ENCODE measurements at places on chromosomes 16 and 17.
A peak's percentile ranks its signal among the peaks of the same experiment; 100 is the strongest.

- peak; percentile 61 for DNase-seq
Measured at GRCh38 chr17:62627904-62628633, 599 bp downstream of the MRC2 start.

DNA sequence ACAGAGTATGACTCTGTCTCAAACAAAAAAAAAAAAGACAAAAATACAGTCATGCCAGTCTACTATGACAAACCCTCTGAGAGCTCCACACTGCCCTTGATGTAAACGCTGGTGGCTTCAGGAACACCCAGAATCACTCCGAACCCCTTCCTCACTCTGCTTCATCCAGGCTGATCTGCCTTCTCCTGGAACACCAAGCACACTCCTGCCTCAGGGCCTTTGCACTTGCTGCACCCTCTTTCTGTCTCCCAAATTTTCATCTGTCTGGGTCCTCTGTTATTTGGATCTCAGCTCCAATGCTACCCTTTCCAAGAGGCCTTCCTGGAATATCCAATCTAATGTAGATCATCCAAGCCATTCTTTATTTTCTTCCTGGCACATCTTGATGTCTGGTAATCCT, 7.9 kb upstream of the SLC39A11 start:
- DNase-seq, result no peak

DNA sequence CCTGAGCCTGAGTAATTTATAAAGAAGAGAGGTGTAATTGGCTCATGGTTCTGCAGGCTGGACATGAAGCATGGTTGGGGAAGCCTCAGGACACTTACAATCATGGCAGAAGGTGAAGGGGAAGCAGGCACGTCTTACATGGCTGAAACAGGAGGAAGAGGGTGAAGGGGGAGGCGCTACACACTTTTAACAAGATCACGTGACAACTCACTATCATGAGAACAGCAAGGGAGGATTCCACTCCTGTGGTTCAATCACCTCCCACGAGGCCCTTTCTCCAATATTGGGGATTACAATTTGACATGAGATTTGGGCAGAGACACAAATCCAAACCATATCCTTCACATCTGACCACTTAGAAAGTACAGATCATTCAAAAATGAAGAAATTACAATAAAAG, 110.6 kb upstream of the SHISA6 start:
- no peak for DNase-seq

GRCh38 chr17:850851-851763, 69.0 kb downstream of the MRM3 start:
- DNase-seq, result no peak

DNA sequence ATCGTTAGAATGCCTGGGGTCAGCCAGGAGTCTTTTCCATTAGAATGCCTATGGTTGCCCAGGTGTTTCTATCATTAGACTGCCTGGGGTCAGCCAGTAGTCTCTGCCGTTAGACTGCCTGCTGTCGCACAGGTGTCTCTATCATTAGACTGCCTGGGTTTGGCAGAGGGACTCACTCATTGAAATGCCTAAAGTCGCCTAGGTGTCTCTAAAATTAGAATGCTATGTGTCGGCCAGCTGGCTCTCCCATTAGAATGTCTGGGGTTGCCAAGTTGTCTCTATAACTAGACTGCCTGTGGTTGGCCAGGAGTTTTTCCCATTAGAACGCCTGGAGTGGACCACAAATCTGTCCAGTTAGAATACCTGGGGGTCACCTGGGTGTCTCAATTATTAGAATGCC, 2266.5 kb downstream of the TP53TG3F start:
- no peak for DNase-seq

- no peak for DNase-seq
Measured at GRCh38 chr16:11857161-11857560, 5.8 kb upstream of the RSL1D1 start.

DNA sequence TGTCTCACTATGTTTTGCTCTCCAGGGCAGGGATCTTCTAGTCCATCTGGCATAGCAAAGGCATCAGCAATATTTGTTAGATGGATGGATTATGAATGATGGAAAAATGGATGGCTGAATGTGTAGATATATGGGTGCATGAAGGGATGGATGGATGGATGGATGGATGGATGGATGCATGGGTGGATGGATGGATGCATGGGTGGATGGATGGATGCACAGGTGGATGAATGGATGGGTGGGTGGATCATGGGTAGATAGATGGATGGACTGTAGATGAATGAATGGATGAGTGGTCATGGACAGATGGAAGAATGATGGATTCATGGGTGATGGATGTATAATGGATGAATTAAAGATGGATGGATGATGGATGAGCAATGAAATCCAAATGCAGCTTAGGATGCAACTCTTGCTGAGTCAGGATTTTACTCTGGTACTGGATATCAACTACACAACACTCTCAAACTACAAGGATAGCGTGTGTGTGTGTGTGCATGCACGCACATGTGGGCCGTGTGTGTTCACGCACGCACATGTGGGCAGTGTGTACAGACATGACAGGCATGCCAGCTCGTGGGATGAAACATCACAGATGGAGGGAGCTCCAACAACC, 34.0 kb downstream of the GSG1L start:
- no peak for DNase-seq

DNA sequence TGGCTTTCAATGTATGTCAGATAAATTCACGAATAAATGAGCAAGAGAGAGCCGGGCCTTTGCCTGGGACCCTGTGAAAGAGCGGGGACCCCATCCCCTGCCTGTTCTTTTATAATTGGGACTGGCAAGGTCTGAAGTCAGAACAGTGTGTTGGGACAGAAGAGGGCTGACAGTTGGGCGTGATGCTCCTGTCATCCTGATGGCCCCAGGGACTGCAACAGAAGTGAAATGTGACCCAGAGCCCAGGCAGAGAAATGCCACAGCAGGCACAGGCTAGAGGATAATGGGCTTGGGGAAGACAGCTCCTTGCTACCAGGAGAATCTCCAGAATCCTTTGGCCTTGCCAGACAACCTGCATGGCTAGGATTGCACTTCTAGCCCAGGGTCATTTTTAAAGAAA, 37.9 kb downstream of the GSG1L start:
- DNase-seq, result no peak

DNA sequence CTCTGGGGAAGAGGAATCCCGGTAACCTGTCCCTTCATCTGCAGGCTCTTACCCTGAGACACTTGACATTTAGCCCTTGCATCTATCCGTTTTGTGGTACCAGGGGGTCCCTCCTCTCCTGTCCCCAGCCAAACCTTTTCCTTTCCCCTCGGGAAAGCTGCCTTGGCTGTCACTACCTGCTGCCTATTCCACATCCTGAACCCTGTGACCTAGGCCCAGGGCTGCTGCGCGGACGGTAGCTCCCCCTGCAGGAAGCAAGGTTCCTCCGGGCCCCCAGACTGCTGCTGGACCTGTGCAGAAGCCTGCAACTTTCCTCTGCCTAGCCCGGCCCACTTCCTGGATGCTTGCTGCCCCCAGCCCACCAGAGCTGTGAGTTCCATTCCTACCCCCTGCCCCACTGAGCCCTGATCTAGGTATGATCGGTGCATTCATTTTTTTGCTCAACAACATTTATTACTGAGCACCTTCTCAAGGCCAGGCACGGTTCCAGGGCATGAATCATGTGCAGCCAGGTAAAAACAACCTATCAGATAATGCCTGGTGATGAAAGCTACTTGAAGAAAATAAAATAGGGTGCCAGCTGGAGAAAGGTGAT, 10.5 kb upstream of the ALDOA start:
- peak; percentile 54 for DNase-seq

DNA sequence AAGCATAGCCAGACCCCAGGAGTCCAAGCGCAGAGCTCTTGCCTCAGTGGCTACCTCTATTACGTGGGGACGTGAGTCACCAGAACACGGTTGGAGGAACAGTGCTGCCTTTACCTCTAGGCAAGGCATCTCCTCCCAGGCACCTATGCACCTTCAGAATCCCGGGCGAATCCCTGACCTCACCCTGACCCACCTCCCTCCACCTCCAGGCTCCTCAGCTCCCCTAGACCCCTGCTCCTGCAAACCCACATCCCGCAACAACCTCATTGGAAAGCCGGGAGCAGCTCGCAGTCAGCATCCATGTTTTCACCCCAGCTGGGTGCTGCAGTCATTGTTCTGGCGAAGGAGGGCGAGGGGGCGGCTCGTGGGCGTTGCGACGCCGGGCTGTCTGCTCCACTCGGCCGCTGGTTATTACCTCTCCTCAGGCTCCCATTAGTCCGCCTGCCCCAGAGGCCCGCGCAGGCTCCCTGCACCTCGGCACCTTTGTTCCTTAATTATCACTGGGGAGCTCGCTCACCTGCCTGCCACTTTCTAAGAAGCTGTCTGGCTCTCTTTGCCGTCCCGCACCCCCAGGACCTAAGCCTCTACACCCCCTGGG, 24.6 kb upstream of the DLX4 start:
- DNase-seq, result no peak

DNA sequence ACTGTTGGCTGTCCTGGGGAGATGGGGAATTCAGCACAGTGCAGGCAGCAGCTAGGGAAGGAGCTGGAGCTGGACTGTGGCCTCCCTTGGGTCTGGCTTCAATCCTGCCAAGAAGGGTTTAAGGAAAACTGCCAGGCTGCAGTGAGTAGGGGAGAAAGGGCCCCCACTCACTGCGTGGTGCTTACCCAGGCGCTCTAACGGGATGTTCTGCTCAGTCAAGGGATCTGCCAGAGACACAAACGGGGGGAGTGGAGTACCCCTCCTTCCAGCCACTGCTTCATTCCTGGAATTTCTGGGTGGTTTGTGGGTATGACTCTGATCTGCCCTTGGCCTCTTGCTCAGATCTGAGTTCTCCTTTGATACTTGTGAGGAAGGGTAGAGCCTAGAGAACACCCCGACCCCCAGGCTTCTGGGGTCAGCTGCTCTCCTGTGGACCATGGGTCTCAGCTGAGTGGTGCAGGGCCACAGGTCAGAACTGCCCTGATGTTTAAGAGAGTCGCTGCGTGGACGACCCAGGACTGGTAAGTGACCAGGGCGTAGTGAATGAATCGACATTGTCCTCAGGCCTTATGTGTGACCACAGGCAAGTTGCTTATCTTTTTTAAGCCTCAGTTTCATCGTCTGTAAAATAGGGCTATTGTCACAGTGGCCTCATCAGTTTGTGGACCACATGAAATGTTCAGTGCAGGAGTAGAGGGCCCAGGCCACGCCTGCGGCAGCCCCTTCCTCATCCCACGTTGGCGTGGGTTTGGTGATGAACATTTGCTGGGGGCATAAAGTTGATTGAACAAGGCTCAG, 9.6 kb downstream of the CRISPLD2 start:
- no peak for DNase-seq

DNA sequence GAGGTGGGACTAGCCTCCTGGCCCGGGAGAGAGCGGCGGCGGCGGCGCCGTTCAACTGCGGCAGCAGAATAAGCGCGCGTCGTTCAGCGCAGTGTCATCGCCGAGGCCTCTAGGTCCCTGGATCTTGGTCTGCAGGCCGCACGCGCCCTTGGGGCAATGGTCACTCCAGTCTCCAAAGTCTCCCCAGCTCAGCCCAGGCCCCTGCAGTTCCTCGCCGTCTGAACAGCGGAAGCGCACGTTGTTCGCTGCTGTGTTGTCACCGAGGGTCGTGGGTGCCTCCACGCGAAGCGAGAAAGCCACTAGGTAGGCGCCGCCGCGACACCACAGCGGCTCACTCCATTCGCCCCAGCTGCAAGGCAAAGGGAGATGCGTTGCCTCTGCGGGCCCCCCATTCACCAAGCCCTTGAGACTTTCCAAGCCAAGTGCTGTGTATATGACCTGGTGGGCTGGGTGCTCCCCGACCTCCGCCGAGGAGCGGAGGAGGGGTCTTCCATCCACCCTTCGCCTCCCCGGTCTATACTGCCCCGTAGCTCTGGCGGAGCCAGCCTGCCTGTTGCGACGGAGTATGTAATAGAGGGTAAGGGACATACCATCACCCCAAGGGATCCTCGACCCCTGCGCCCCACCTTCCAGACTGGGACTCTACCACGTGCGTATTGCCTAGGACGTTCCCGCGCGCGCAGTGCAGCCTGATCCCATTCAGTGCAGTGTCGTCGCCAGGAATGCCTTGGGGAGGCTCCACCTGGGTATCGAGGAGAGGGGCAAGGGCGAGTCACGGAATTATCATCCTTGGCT, 656 bp downstream of the VMO1 start:
- peak; percentile 21 for DNase-seq

DNA sequence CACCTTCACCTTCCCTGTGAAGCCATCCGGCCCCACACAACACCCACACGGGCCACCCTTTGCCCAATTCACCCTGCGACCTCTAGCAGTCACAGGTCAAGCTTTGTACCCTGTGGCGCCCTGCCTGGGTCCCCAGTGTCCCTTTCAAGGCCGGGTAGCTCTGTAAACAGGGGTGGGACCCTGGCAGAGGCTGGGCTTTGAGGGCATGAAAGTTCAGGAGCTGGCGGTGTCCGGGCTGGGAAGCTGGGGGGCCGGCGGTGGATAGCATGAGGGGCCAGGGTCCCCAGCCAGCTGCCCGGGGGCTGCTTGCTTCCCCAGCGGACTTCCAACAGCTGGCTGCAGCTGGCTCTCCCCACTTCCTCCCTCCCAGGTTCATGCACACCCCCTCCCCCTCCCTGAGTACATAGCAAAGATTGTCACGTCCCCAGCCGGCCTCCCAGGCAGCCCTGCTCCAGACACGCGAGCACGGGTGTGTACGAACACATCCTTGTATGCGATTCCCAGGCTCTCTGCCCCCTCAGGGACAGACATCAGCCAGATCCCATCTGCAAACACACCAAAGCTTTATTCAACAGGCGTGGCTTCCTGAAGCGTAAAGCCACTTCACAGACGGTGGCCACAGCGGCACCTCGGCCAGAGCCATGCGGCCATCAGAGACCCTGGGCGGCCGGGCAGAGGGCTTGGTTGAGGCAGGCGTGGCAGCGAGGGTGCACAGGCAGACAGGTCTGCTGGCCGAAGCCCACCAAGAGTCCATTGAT, 8.2 kb downstream of the NTHL1 start:
- DNase-seq, result no peak

GRCh38 chr17:42016411-42016831, 818 bp downstream of the DNAJC7 start:
- no peak for DNase-seq

- DNase-seq, result no peak
Measured at GRCh38 chr17:378068-378467, 25.5 kb upstream of the RPH3AL start.

DNA sequence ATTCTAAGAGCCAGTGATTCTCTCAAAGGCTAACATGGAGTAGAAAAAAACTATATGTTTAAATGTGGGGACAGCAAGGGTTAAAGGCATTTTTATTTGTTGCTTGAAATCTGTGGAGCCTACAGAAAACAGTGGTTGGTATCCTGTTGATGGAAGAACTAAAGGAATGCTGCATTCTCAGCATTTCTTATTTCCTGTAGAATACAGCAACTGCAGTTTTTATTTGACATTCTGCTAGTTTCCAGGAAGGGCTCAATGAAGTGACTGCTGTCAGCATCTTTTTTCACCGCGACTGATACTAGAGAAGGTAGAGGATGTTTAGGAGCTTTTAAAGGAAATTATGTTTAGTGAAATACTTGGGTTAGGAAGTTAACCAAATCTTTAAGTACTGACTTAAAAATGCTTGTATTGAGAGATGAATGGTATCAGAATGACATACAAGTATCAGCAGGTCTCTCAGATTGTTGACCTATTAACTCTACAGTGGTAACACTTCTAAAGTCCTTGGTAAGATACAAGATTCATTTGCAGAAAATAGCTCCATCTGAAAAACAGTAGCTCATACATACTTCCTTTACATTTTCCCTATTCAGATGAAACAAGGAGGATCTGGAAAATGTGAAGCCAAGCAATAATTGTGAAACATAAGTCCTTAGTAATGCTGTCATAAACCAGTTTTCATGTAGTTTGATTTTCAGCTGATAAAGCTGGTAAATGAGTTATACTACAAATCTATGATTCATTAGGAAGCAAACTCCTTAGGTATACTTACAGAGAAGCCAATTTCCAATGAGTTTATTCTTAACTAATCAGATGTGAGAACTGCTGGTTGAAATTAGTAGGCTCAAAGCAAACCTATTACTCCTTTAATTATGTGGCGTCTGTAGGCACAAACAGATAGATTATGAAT, 15.2 kb downstream of the CLTC start:
- DNase-seq, result no peak
